Mesenchymal stem cell (in vitro differentiated cells and primary cell): ENCODE measurements at places on chromosomes 5 and 9.

GRCh38 chr5:134917070-134917815 is 12.3 kb downstream of the PCBD2 start:
- H3K36me3 ChIP-seq, result peaks cover 51% of the 10 kb centered on the region
- H3K27me3 ChIP-seq, result no peaks in the 10 kb centered on the region
- DNase-seq, result no peak
- H3K4me3 ChIP-seq, result no peak overlapping the region
- no peaks in the 10 kb centered on the region for H3K4me1 ChIP-seq
- H3K27ac ChIP-seq, result no peak overlapping the region

DNA sequence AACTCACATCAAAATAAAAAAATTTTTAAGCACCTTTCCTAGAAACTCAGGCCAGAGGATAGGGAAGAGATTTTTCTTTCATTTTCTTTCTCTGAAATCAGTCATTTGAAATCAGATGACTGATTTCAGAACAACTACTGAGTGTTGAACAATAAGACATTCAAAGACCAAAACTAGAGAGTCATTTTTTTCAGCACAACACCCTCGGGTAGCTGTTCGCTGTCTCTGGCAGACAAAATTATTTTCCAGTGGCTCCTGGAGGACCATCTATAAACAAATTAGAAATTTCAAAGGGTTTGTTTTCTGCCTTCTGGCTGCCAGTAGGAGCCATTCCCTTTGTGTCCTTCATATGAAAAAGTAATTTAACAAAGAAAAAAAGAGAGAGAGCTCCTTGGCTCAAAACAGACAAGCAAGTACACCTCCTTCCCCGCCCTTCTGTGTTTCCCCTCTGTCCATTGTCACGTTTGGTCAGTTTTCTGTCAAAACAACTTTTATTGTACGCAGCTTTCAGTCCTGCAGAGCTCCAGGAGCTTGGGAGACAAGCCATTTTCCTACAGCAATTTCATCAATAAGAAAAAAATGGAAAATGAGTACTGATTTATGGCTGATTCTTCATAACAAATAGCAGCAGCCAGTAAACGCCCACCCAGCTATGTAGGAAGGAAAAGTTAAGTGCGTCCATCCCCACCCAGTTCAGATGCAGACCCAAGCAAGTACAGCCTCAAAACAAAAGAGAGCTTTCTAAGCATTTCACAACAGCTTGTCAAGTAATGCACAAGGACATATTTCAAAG is 405.2 kb downstream of the ZNF608 start:
- no peak overlapping the region for H3K4me3 ChIP-seq
- no peaks in the 10 kb centered on the region for H3K27me3 ChIP-seq
- peaks cover 3% of the 10 kb centered on the region for H3K4me1 ChIP-seq
- H3K27ac ChIP-seq, result no peak overlapping the region
- DNase-seq, result no peak
- no peaks in the 10 kb centered on the region for H3K36me3 ChIP-seq

GRCh38 chr9:111005746-111006470 is 32.4 kb downstream of the LPAR1 start:
- H3K36me3 ChIP-seq, result no peaks in the 10 kb centered on the region
- no peak overlapping the region for H3K27ac ChIP-seq
- peak; percentile 62 for DNase-seq
- H3K27me3 ChIP-seq, result no peaks in the 10 kb centered on the region

GRCh38 chr5:135891268-135891667 is 4.4 kb downstream of the IL9 start:
- DNase-seq, result no peak
- H3K4me1 ChIP-seq, result peaks cover 12% of the 10 kb centered on the region
- H3K4me3 ChIP-seq, result no peak overlapping the region
- peaks cover 24% of the 10 kb centered on the region for H3K27me3 ChIP-seq
- no peak overlapping the region for H3K27ac ChIP-seq
- H3K36me3 ChIP-seq, result no peaks in the 10 kb centered on the region

DNA sequence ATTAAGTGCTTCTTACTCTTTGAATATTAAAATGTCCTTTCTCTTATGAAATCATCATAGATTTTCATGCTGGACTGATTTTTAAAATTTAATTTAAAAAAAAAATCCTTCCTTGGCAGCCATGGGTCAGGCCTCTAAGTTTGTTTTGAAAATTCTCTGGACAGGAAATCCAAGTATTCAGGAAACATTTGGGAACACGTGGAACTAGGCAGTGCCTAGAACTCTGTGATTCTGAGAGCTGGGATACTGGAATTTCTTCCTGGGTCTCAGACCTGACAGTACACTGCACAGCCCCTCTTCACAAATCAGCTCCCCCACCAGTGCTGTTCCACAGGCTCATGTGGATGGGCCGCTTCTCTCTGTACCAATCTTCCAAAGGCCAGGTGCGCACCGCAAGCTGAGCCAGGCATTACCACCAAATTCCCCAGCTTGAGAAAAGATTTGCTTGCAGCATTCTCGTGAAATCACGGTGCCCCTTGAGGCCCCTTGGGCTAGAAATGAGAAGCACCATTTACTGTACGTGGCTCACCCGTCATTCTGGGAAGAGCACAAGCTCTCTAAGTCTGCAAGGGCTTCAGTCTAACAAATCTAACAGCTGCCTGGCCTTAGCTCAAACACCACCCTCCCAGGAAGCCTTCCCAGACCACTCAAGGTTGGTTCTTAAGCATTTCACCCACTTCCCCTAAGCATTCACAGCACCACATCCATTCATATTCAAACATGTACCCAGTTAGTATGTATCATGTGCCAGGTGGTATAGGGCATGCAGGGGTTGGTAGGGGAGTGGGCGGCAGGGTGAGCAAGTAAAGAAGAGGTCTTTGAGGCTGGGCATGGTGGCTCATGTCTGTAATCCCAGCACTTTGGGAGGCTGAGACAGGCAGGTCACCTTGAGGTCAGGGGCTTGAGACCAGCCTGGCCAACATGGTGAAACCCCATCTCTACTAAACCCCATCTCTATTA is 26.5 kb downstream of the B4GALT1 start:
- no peaks in the 10 kb centered on the region for H3K27me3 ChIP-seq
- no peak for DNase-seq
- H3K4me3 ChIP-seq, result no peak overlapping the region
- H3K4me1 ChIP-seq, result peaks cover 35% of the 10 kb centered on the region

DNA sequence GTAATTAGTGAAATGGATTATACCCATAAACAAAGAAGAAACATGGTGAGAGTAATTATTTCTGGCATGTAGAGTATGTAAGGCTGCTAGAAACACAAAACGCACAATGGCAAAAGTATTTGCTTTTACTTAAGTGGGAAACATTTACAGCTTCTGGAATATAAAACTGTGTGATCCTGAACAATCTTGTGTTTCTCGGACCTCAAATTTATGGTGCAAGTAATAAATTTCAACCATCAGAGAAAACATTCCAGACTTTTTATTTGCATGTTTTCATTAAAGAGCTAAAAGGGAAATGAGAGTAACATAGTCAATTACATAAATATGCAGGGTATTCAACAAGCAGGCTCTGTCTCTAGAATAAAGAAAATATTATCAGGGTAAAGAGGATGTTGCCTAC is 17.2 kb upstream of the PRR16 start:
- DNase-seq, result no peak
- H3K4me3 ChIP-seq, result peak overlapping the region; percentile 10
- no peaks in the 10 kb centered on the region for H3K27me3 ChIP-seq

GRCh38 chr5:107370396-107370968 is 300.3 kb downstream of the EFNA5 start:
- H3K4me3 ChIP-seq, result no peak overlapping the region
- peaks cover 3% of the 10 kb centered on the region for H3K4me1 ChIP-seq
- no peak for DNase-seq
- H3K27ac ChIP-seq, result no peak overlapping the region

- H3K27ac ChIP-seq, result no peak overlapping the region
- no peaks in the 10 kb centered on the region for H3K27me3 ChIP-seq
- H3K4me3 ChIP-seq, result no peak overlapping the region
- DNase-seq, result no peak
- H3K36me3 ChIP-seq, result no peaks in the 10 kb centered on the region
Observed at GRCh38 chr9:9598723-9599122, 1014.1 kb downstream of the PTPRD start.

GRCh38 chr5:130018641-130019040 is 114.4 kb downstream of the CHSY3 start:
- H3K27ac ChIP-seq, result no peak overlapping the region
- H3K27me3 ChIP-seq, result no peaks in the 10 kb centered on the region
- no peaks in the 10 kb centered on the region for H3K36me3 ChIP-seq
- no peaks in the 10 kb centered on the region for H3K4me1 ChIP-seq
- DNase-seq, result no peak

DNA sequence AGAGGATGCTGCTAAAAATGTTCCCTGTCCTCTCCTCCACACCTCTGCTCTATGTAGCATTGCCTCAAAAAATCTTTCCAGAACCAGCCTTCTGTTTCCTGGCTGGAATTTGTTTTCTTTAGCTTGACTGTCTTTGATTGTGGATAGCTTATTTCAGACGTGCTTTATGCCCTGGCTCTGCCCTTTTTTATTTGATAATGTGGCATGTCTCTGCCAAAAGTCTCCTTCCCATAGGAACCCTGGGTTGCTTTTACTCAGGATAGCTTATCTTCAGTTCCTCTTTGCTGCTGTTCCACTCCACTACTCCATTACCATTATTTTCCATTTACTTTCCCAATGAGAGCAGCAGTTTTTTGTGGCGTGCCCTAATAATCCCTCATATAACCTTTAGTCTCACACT is 885 bp upstream of the TMEM252 start:
- no peaks in the 10 kb centered on the region for H3K36me3 ChIP-seq
- no peak for DNase-seq
- H3K27ac ChIP-seq, result no peak overlapping the region
- H3K4me3 ChIP-seq, result no peak overlapping the region

DNA sequence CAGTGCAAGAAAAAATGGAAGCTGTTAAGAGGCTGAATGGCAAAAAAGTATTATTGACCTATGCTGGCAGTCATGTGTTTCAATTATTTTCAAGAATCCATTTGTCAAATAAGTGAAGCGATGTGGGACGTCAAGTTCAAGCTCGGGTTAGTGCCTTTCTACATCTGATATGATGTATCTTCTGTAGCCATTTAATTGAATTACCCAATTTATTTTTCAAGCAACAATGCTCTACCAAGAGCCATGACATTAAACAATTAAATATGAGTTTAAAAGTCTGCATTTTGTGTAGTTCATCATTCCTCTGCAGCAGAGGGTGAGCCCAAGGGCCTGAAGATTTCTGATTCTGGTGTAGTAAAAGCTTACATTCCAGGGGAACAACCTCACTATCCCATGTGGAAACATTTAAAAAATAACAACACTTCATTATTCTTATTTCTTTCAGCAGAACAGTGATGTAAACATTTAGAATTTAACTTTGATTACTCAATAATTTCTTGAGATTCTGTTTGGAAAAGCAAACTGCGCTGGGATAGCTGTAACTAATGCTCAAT is 619.7 kb upstream of the ARRDC3 start:
- H3K4me1 ChIP-seq, result no peaks in the 10 kb centered on the region
- no peak overlapping the region for H3K4me3 ChIP-seq
- H3K36me3 ChIP-seq, result no peaks in the 10 kb centered on the region
- H3K27me3 ChIP-seq, result no peaks in the 10 kb centered on the region
- no peak for DNase-seq
- no peak overlapping the region for H3K27ac ChIP-seq

DNA sequence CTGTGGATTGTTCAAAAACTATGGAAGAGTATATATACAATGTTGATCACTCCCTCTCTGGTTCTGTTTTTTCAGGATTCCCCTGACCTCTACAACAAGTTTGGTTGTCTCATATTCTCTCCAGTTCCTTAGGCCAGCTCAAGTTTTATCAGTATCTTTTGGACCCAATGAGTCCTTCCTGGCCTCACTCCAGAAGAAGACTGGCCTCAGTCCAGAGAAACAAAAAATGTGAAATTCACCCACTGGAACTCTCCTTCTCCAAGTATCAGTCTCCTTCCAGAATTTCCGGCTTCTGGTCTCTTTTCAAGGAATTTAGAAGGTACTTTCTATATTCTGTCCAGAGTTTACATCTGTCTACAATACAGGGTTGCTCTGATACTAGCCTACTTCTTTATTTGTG is 537.8 kb upstream of the FTMT start:
- no peak overlapping the region for H3K4me3 ChIP-seq
- H3K36me3 ChIP-seq, result no peaks in the 10 kb centered on the region
- no peak overlapping the region for H3K27ac ChIP-seq
- H3K4me1 ChIP-seq, result peaks cover 3% of the 10 kb centered on the region
- no peaks in the 10 kb centered on the region for H3K27me3 ChIP-seq

- peak overlapping the region; percentile 22 for H3K27ac ChIP-seq
- H3K36me3 ChIP-seq, result no peaks in the 10 kb centered on the region
- no peak overlapping the region for H3K4me3 ChIP-seq
- no peaks in the 10 kb centered on the region for H3K27me3 ChIP-seq
Observed at GRCh38 chr5:39100301-39100850, 26.2 kb upstream of the RICTOR start.

DNA sequence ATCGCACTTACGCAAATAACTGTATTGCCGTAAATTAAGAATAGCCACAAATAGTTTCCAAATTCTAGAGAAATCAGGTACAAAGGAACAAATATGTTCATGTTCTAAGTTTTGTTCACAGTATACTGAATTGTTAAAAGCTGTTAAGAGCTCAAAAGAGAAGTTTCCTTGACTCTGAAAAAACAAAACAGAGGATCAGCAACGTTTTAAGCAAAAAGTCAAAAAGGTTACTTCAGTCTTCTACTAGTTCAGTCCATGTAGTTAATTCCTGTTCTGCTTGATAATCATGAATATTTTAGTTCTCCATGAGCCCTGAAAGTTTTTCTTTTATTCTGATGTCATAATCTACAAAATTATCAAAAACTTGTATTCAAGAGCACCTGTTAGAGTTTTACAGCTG is 128.6 kb upstream of the MAST4 start:
- H3K36me3 ChIP-seq, result no peaks in the 10 kb centered on the region
- H3K4me3 ChIP-seq, result no peak overlapping the region
- no peak overlapping the region for H3K27ac ChIP-seq
- DNase-seq, result no peak

DNA sequence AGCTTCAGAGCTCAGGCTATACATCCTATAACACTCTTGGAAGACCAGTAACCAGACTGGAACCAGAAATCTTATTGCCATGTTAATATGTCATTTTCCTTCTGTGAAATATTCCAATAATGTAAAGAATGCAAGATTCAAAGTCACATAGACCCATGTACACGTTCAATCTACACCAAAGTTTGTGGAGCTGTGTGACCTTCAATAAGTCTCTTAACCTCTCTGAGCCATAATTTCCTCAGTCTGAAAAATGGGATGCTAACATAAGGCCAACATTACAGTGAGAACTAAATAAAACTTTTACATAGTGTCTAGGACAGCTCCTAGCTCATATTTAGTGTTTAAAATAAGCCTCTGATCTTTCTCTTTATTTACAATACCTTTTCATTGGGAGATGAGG is 70.4 kb downstream of the ARRDC3 start:
- no peak overlapping the region for H3K4me3 ChIP-seq
- no peaks in the 10 kb centered on the region for H3K27me3 ChIP-seq
- no peak for DNase-seq
- H3K36me3 ChIP-seq, result no peaks in the 10 kb centered on the region

DNA sequence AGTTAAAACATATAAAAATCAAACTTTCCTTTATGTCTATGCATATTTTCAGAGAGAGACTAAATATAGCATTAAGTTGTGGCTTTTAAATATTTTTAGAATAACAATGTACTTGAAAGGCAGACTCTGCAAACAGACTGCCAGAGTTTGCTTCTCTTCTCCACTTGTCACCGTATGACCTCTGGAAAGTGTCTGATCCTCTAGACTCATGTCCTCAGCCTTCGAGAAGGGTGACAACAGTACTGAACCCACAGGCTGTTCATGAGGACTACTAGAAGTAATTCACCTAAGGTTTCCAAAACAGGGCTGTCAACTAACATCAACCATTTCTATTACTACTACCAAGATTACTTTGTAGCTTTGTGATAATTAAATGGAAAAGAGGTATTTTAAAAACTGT is 167.7 kb upstream of the TBCA start:
- no peak overlapping the region for H3K4me3 ChIP-seq
- DNase-seq, result no peak
- H3K4me1 ChIP-seq, result no peaks in the 10 kb centered on the region
- peaks cover 17% of the 10 kb centered on the region for H3K27me3 ChIP-seq
- H3K36me3 ChIP-seq, result no peaks in the 10 kb centered on the region
- no peak overlapping the region for H3K27ac ChIP-seq
